ENCODE measurements at places on chromosomes 1 and 21.
A peak's percentile ranks its signal among the peaks of the same experiment; 100 is the strongest.

DNA sequence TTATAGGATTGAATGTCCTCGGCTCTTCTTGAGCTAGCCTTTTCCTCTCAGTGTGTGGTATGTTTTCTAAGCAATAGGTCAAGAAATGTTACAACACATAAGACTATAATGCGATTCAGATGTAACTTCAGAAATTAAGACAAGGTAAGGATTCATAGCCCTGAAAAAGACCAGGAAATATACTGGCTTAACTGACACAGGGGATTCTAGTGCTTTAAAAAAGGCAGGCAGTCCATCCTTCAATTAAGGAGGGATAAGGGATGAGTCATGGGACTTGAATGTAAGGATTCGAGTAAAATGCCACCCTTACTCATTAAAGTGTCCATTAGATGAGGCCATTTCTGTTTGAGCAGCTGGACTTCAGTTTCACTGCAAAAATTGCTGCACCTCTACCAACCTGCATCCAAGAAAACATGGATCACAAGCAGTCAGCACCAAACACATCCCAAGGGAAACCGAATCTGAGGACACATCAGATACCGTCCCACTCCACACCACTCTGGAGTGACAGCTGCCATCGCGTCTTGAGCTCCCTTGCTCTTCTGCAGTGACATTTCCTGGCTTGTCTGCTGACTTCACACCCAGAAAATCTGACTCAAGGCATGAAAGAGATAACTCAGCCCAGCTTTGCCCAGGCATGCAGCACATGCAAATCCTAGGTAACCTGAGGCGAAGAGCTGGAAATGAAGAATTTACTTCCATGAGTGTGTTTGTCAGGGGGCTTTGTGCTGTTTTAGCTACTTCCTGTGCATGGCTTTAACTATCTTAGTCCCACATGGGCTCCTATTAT is 37.8 kb downstream of the NGF start:
- DNase-seq, result no peak

GRCh38 chr1:41524676-41525675 is 40.5 kb upstream of the EDN2 start:
- no peak for DNase-seq

DNA sequence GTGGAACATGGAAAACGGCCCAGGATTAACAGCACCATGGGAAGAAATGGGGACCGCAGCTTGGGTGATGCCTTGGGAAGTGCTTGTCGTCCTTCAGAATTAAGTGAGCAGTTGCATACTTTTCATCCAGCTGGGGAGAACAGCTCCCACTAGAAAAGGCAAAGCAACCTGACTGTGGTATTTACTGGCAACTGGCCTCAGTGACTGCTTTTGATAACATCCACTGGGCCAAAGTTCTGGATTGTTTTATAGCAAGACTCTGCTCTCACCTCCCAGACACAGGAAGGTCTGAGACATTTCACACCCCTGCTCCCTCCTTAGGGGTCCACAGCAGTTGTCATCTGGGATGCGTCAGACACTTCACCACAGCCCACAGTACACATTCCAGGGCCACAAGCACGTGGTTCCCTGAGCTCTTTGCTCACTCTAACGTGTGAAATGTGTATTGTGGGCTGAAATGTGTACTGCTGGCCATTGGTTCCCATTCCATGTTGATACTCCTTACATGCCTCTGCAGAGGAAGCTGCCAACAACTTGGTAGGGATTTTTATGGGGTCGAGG is 6.6 kb downstream of the PAPPA2 start:
- DNase-seq, result no peak

DNA sequence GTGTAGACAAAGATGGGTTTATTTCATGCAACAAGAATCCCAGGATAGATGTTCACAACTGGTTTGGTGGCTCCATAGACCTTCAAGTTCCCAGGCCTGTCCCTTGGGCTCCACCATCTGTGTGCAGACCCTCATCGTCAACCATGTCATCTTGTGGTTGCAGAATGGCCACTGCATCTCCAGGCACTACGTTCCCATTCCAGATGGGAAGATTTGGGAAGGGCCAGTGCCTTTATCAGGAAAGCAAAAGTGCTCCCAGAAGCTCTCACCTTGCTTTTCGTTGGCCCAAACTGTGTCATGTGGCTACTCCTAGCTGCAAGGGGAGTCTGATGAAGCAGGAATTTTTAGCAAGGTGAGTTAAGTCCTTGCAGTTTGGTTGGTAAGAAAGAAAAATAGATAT is 12.8 kb downstream of the TMCC2 start:
- DNase-seq, result no peak

- no peak for DNase-seq
Observed at GRCh38 chr1:114152508-114153260, 985 bp downstream of the SYT6 start.

GRCh38 chr1:159835862-159836525 is 9.3 kb downstream of the SLAMF8 start:
- DNase-seq, result no peak

- DNase-seq, result no peak
Observed at GRCh38 chr1:178311164-178311563, 185.6 kb downstream of the CLEC20A start.

DNA sequence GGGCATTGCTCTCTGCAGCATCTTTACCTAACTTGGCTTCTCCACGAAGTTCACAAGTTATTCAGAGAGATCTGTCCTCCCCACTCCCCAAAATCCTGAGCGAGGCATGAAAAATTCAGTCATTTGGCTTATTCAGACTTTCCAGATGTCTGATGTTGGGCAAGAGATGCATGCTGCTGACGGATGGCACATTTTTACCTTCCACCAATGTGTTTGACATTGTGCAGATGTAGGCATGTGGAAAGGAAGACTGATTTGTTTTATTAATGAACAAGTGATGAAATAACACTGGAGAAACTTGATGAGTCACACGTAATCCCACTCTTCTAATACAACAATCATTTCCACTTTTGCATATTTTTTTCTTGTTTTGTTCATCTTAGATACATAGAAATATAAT is 86.7 kb downstream of the C1orf94 start:
- no peak for DNase-seq

- DNase-seq, result no peak
Observed at GRCh38 chr1:47189844-47190508, at the start of gene PDZK1IP1. PDZK1IP1 (minus strand) TSS chr1:47190036; CDS start chr1:47189932, 104 bp downstream.

GRCh38 chr1:7335224-7335879 is 435.7 kb upstream of the VAMP3 start:
- DNase-seq, result no peak

- no peak for DNase-seq
Observed at GRCh38 chr1:38117444-38117887, 70.9 kb upstream of the POU3F1 start.

GRCh38 chr1:203463469-203464062 is 12.0 kb upstream of the PRELP start:
- DNase-seq, result no peak

DNA sequence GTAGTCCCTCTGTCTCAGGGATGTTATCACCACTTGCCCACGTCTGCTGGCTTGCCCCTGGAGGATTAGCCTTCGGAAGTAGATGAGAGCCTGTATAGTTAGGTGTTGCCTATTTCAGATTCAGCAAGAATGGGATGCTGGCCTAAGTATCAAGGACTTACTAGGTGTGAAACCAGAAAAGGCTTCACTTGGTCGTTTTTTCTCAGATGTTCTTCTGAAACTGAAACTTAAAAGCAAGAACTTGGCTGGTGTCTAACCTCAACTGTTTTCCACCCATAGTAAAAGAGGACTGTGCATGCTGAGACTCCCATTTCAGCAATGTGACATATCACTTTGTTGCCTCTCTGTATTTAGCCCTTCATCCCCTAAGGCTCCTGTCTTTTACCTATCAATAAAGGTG is 67.0 kb upstream of the LRRC53 start:
- DNase-seq, result peak; percentile 2

DNA sequence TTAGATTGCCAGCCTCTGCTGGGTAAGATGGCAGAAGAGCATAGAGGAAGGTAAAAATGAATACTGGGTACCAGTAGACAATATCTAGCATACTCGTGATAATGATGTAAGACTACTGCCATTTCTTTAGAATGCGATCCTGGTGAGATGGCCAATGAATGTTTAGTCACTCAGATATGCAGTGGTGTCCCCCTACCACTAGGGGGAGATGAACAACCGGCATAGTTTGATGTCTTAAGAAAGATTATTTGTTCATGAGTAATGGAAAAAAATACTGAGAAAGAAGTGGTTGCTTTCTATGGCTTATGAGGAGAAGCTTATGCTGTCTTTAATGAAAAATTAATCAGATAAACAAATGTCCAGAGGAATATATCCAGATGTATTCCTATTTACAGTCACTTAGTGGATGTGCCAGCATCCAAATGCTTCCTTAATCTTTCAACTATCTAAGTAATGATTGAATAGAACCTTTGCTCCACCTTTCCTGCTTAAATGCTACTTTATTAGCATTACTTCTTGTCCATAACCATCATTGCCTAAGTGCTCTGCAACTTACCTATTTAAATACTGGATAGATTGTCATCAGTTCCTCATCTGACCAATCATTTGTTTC is 256.6 kb downstream of the ST6GALNAC3 start:
- peak; percentile 56 for DNase-seq

DNA sequence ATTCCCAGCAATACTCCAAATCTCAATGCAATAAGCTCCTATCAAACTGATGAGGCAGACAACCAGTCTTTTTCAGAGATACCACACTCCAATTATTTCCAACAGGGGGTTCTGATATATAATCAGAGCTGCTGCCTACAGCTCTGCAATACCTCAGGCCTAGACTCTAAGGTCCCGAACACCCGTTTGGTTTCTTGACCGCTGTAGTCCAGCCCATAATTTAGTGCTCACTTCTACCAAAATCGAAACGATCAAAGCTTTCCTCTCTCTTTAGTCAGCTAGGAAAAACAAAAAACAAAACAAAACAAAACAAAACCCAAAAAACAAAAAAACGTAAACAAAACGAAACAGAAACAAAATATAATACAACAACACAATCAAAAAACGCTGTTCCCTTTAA is 453.0 kb downstream of the NEGR1 start:
- no peak for DNase-seq

DNA sequence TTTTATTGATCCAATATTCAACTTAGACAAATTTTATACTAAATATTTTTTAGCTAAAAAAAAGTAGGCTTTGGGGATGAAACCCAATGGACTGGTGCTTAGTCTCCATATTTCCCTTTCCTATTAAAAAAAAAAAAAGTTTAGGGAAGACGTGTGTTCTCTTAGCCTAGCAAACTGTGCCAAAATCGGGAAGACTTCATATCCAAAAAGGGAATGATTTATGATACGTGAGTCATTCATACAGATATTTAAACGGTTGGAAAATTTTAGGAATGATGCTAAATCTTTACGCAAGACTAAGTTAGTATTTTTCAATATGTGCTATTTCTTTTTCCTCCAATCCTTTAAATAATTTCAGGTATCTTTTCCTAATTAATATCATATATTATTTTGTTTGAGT is 50.7 kb downstream of the SPATA17 start:
- DNase-seq, result no peak

DNA sequence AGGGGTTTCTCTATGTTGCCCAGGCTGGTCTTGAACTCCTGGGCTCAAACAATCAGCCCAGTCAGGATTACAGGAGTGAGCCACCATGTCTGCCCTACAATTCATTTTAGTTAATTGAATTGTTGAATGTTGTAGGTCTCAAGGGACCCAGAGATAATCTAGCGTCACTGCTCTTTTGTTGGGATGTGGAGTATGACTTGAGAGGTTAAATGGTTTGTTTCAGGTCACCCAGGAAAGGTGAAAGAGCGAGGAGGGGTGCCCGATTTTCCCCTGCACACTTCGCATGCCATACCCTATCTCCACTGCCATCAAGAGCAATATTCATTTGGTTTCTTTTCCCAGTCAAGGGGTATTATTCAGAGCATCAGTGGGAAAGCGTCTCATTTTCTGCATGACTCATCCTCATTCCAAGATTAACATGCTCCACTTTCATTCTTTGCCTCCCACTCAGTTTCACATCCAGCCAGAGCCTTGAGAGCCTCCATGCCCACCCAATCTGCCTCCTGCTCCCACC is 13.1 kb upstream of the SLC30A1 start:
- DNase-seq, result no peak

- DNase-seq, result no peak
Observed at GRCh38 chr1:42266253-42267135, 68.5 kb downstream of the FOXJ3 start.

- no peak for DNase-seq
Observed at GRCh38 chr1:81452693-81453366, 347.9 kb upstream of the ADGRL2 start.

DNA sequence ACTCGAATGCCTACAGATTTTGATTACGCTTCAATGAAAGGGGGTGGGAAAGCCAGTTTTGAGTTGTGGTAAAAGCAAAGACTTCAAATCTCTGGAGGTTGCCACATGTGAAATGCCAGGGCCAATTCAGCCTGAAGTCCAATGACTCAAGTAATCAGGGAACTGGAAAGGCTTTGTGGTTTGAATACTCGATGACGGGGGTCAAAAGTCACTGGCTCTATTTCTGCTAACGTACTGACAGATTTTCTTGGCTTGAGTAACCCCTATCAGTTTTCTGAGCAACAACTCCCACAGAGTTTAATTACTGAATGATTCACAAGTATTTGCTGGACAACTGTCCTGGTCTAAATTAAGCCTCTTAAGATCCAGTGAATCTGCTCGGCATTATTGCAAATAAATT is 152.2 kb downstream of the SIPA1L2 start:
- DNase-seq, result no peak

- no peak for DNase-seq
Observed at GRCh38 chr1:101410048-101410878, 173.4 kb downstream of the S1PR1 start.

DNA sequence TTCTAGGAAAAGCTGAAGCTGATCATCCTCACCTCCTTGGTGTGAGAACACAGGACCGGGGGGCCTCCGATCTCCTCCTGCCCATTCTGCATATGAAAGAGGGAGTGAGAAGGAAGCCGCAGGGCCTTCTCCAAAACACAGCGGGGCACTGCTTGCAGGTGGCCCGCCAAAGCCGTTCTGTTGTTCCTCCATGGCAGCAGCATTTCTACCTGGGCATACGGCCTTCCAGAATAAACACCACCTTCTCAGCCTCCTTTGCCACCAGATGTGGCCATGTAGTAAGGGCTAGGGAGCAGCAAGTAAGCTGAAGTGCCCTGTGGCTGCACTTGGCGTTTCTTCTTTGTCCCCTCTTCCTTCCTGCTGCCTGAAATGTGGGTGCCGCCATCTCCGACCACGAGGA is 214.9 kb downstream of the TOMM20 start:
- DNase-seq, result no peak

- no peak for DNase-seq
Observed at GRCh38 chr1:7727809-7728471, 43.2 kb upstream of the VAMP3 start.
